Mesothelial cell of epicardium (in vitro differentiated cells): ENCODE measurements at places on chromosomes 5 and 9.

- H3K4me3 ChIP-seq: no peak overlapping the region
- no peak overlapping the region for H3K27ac ChIP-seq
- DNase-seq: no peak
- peaks cover 9% of the 10 kb centered on the region for H3K4me1 ChIP-seq
Measured at GRCh38 chr9:9214066-9214465, 1398.7 kb downstream of the PTPRD start.

GRCh38 chr5:76681287-76681686, 34.6 kb upstream of the F2R start:
- H3K27ac ChIP-seq: no peak overlapping the region
- DNase-seq: no peak
- no peak overlapping the region for H3K4me3 ChIP-seq

GRCh38 chr5:147481376-147481775, 28.5 kb downstream of the DPYSL3 start:
- peak overlapping the region; percentile 89 for H3K27ac ChIP-seq
- H3K4me3 ChIP-seq: no peak overlapping the region
- peaks cover 58% of the 10 kb centered on the region for H3K4me1 ChIP-seq
- H3K36me3 ChIP-seq: peaks cover 4% of the 10 kb centered on the region
- H3K27me3 ChIP-seq: no peaks in the 10 kb centered on the region
- DNase-seq: no peak

GRCh38 chr5:75952291-75952690, 130.9 kb upstream of the SV2C start:
- DNase-seq: no peak
- H3K27me3 ChIP-seq: peaks cover 19% of the 10 kb centered on the region
- H3K36me3 ChIP-seq: no peaks in the 10 kb centered on the region
- H3K4me3 ChIP-seq: no peak overlapping the region
- no peaks in the 10 kb centered on the region for H3K4me1 ChIP-seq

DNA sequence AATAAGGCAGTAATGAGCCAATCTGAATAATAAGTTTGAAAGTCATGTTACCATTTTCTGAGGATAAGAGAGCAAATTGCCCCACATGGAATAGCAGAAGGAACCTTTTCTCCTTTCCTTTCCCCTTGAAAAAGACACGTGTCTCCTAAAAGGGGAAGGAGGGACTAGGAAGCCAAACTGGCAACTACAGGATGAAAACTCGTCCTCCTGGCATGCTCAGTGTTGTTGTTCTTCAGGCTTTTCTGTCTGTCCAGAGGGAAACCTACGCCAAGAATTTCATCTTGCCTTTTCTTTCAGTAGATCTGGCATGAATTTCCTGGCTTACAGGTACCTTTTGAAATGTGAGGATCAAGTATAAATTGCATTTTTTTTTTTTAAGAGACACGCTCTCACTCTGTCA, 355.9 kb upstream of the TLE4 start:
- no peak overlapping the region for H3K27ac ChIP-seq
- peaks cover 10% of the 10 kb centered on the region for H3K27me3 ChIP-seq
- H3K4me3 ChIP-seq: no peak overlapping the region
- no peak for DNase-seq
- no peaks in the 10 kb centered on the region for H3K4me1 ChIP-seq
- no peaks in the 10 kb centered on the region for H3K36me3 ChIP-seq

- H3K4me3 ChIP-seq: no peak overlapping the region
- no peaks in the 10 kb centered on the region for H3K4me1 ChIP-seq
- no peaks in the 10 kb centered on the region for H3K36me3 ChIP-seq
- H3K27me3 ChIP-seq: no peaks in the 10 kb centered on the region
- no peak overlapping the region for H3K27ac ChIP-seq
Measured at GRCh38 chr9:115972843-115973595, 180.6 kb upstream of the PAPPA start.

- H3K4me3 ChIP-seq: no peak overlapping the region
- H3K27ac ChIP-seq: no peak overlapping the region
- DNase-seq: no peak
- H3K4me1 ChIP-seq: no peaks in the 10 kb centered on the region
- H3K36me3 ChIP-seq: no peaks in the 10 kb centered on the region
Measured at GRCh38 chr5:134479839-134480238, 45.6 kb upstream of the JADE2 start.

- no peaks in the 10 kb centered on the region for H3K4me1 ChIP-seq
- H3K4me3 ChIP-seq: no peak overlapping the region
- H3K27me3 ChIP-seq: peaks cover 10% of the 10 kb centered on the region
- DNase-seq: no peak
Measured at GRCh38 chr9:89160806-89161205, 17.8 kb downstream of the SHC3 start.

DNA sequence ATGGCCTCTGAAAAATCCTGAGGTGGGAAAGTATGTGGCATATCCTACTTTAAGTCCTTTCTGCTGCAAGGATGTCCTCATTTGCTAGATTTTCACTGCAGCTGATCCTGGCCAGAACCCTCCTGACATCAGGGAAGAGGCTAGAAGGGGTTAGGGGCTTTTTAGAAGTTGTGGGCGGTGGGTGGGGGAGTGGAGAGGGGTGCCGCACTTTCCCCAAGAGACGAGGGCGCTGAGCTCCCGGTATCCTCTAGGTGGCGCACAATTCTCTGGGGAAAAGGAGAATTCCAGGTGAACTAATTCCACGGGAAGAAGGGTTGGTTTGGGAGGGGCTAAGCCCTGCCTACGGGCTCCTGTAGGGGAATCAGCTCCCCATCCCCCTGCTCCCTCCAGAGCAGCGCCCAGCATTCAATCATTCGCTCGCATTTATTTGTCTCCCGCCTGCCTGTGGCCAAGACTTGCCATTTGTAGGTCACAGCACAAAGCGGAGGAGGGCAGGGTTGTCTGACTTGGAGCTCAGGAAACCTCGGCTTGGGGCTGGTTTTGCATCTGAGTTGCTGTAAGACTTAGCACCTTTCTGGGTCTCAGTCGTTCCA, 42.9 kb upstream of the HAND1 start:
- H3K27ac ChIP-seq: peak overlapping the region; percentile 47
- H3K4me3 ChIP-seq: peak overlapping the region; percentile 58
- H3K27me3 ChIP-seq: no peaks in the 10 kb centered on the region
- H3K4me1 ChIP-seq: peaks cover 70% of the 10 kb centered on the region

DNA sequence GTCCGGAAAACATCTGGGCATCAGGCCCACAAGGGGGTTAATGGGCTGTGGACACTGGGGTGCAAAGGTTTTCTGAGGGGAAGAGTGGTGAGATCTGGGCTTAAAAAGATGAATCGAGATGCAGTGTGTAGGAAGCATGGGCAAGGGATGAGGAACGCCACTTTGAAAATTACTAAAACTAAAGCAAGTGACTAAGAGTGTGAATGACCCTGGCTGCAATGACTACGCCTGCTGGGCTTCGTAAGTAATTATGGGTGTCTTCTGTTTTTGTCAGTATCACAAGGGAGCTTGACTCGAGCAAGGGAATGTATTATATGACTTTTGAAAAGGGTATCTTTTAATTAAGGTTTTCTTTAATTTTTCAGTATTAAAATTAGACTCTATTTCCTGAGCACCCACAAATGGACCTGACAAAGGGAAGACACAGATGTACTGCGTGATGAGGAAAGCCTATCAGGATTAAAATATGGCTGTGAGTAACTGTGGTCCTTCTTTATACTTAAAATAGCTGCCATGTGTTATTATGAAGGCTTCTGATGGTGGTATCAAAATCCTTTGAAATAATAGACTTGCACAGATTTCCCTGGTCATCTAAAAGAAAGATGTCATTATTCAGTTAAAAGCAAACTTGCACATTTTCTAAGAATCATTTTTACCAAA, 4.2 kb downstream of the CTXN3 start:
- DNase-seq: no peak
- H3K27ac ChIP-seq: no peak overlapping the region
- peaks cover 24% of the 10 kb centered on the region for H3K27me3 ChIP-seq
- peaks cover 6% of the 10 kb centered on the region for H3K4me1 ChIP-seq
- H3K36me3 ChIP-seq: no peaks in the 10 kb centered on the region
- no peak overlapping the region for H3K4me3 ChIP-seq

DNA sequence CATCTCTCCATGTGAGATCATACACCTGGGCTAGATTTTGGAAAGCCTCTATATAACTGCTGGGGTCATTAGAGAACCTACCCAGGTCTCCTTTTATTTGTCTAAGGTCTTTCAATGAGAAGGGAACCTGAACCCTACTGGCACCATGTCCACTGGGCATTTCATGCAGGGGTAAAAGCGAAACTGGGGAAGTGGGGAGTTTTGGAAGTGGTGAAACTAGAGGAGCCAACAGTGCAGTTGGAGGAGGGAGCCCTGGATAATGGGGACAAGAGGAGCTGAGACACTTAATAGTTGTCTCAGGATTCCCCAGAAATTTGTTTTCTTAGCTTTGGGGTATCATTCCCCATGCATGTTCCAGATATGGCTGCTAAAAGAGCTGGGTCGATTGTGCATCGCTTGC, 169.0 kb upstream of the NREP start:
- no peak for DNase-seq
- H3K4me3 ChIP-seq: no peak overlapping the region
- peaks cover 2% of the 10 kb centered on the region for H3K4me1 ChIP-seq
- H3K27ac ChIP-seq: no peak overlapping the region
- no peaks in the 10 kb centered on the region for H3K36me3 ChIP-seq

DNA sequence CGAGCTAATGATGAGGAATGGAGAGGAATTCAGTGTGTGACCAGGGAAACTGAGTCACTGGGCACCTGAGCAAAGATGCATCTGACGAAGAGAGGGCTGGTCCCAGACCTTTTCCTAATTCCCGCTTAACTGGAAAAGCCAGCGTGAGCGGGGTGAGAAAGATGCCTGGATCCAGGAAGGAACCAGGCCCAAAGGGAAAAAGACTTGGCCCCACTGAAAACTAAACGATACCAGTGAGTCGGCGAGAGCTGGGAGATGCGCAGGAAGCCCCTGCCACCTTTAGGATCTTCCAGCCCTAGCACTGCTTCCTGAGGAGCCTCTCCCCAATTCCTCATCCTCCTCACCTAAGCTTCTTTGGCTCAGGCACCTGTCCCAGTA, 499 bp upstream of the FCHSD1 start:
- no peak overlapping the region for H3K27ac ChIP-seq
- H3K4me3 ChIP-seq: peak overlapping the region; percentile 96
- DNase-seq: no peak
- H3K36me3 ChIP-seq: peaks cover 10% of the 10 kb centered on the region
- H3K4me1 ChIP-seq: peaks cover 11% of the 10 kb centered on the region

DNA sequence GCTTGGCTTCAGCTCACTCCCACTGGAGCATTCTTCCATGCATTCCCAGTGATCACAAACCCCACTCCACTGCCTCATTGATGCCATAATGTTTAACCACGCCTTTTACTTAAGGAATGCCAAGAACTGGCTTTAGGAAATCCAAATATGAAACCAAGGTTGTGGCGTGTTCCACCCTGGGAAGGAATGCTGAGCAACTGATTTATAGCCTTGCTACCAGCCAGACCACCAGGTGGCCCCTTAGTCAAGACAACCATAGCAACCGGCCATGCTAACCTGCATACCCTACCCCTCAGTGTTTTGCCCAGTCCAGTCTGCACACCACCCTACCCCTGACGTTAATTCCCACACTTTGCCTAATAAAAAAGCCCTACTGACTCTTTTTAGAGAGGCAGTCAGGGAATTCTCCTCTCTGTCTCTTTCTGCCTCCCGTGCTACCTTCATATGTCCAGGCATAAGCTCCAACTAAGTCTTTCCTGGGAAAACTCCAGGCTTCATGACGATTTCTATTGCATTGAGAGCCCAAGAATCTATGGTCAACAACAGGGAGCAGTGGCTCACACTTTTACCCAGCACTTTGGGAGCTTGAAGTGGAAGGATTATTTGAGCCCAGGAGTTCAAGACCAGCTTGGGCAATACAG, 27.0 kb upstream of the PRRC2B start:
- DNase-seq: no peak
- H3K27ac ChIP-seq: peak overlapping the region; percentile 91
- no peak overlapping the region for H3K4me3 ChIP-seq
- H3K36me3 ChIP-seq: no peaks in the 10 kb centered on the region
- H3K27me3 ChIP-seq: no peaks in the 10 kb centered on the region

DNA sequence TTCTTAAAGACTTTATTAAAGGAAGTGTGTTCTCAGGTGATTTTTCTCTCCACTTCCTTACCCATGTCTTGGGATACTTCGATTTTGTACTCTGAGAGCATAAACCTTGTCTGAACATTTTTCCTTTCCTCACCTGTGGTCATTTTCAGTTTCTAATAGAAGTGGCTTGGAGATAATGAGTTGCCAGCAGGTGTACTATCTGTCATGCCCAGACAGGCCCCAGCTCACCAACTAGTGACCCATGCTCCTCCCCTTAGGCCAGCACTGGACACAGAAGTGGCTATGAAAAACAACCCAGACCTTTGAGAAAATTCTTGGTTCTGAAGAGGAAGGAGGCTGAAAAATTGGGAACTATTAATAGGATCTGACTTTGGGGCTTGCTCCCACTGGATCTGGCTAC, 49.2 kb upstream of the SMIM32 start:
- no peak overlapping the region for H3K27ac ChIP-seq
- peaks cover 9% of the 10 kb centered on the region for H3K27me3 ChIP-seq
- H3K4me3 ChIP-seq: no peak overlapping the region

- no peak for DNase-seq
- H3K4me3 ChIP-seq: no peak overlapping the region
- peaks cover 23% of the 10 kb centered on the region for H3K4me1 ChIP-seq
Measured at GRCh38 chr9:121204121-121204520, 2.5 kb upstream of the RAB14 start.

- H3K4me3 ChIP-seq: no peak overlapping the region
- peak overlapping the region; percentile 67 for H3K27ac ChIP-seq
- peaks cover 17% of the 10 kb centered on the region for H3K4me1 ChIP-seq
- H3K27me3 ChIP-seq: no peaks in the 10 kb centered on the region
Measured at GRCh38 chr5:87020099-87020934, 247.4 kb upstream of the RASA1 start.

- DNase-seq: no peak
- H3K27me3 ChIP-seq: no peaks in the 10 kb centered on the region
- peaks cover 33% of the 10 kb centered on the region for H3K4me1 ChIP-seq
- H3K27ac ChIP-seq: no peak overlapping the region
- no peak overlapping the region for H3K4me3 ChIP-seq
- no peaks in the 10 kb centered on the region for H3K36me3 ChIP-seq
Measured at GRCh38 chr5:113170707-113171106, 194.1 kb downstream of the DCP2 start.

DNA sequence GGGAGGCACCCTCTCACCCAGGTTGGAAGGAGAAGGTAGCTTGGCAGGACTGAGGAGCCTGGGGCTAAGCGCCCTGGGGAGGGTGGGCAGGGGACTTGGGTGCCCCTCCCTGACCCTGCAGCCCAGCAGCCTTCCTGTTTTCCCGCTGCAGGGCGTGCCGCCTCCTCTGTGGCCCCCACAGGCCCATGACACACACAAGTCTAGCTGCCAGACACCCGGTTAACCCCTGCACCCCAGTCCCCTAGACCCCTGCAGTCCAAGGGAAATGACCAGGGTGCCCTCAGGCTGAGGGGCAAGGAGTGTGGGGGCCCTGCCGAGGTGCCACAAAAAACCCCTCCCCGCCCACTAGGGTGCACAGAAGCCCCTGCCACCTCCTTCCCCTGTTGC, 33.0 kb downstream of the GOLGA2 start:
- peaks cover 26% of the 10 kb centered on the region for H3K4me1 ChIP-seq
- H3K36me3 ChIP-seq: peaks cover 9% of the 10 kb centered on the region
- H3K27ac ChIP-seq: peak overlapping the region; percentile 61

- H3K27me3 ChIP-seq: no peaks in the 10 kb centered on the region
- H3K4me1 ChIP-seq: no peaks in the 10 kb centered on the region
Measured at GRCh38 chr5:14998491-14998890, 126.9 kb upstream of the ANKH start.

- no peak overlapping the region for H3K4me3 ChIP-seq
- H3K36me3 ChIP-seq: no peaks in the 10 kb centered on the region
- no peaks in the 10 kb centered on the region for H3K27me3 ChIP-seq
- H3K4me1 ChIP-seq: no peaks in the 10 kb centered on the region
Measured at GRCh38 chr5:29889051-29889450, 1304.4 kb upstream of the CDH6 start.
